Epithelial cell of proximal tubule (primary cell): ENCODE measurements at places on chromosomes 3 and 15.

DNA sequence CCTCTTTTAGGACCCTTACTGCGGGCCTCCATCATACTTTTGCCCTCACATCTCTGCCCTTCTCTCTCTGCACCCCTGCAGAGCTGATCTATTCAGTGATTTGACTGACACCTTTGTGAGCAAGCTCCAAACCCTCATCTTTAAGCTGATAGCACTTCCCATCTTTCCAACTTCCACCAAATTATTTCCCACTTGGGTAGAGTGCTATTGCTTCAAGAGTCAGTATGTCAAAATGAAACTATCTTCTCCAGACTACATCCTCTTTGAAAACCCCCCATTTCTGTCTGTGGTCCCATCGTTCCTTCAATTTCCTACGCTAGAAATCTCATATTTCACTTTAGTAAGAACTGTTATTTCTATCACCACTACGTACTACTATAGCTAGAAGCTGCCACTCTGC lies 19.7 kb downstream of the ZWILCH start:
- DNase-seq: no peak

GRCh38 chr3:20066850-20067617 lies 26.8 kb downstream of the KAT2B start:
- DNase-seq: no peak

- no peak for DNase-seq
Observed at GRCh38 chr15:88704791-88705768, 66.3 kb downstream of the ISG20 start.

DNA sequence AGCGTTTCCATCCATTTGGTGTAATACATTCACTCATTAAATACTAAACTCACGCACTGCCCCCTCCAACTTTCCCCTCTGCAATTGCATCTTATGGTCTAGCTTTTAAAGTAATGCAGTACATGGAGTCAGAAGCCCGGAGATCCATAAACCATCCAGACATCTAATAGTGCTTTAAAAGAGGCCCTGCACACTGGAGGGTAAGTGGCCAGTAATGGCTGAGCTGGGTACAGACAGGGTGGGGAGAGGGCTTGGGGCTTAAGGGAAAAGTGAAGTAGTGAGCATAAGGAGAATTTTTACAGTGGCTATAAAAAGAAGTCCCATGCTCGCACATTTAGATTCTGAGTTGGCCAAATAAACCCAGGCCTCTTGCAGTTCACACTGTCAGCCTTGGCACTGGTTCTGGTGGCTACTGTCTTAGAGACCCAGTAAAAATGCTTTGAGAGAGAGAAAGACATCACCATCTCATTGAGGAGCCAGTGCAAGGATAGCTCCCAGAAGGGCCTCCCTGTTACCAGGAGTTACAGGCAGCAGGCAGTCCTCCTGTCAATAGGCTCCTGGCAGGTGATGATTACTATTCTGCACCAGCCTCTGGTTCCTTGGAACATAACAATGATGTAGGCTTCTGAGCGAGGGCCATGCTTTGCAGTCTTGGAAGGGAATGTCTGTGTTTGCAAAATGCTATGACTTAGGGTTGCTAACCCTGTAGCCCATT lies 112.6 kb upstream of the NEO1 start:
- no peak for DNase-seq

- DNase-seq: no peak
Observed at GRCh38 chr15:76391847-76392246, 55.3 kb downstream of the ISL2 start.

DNA sequence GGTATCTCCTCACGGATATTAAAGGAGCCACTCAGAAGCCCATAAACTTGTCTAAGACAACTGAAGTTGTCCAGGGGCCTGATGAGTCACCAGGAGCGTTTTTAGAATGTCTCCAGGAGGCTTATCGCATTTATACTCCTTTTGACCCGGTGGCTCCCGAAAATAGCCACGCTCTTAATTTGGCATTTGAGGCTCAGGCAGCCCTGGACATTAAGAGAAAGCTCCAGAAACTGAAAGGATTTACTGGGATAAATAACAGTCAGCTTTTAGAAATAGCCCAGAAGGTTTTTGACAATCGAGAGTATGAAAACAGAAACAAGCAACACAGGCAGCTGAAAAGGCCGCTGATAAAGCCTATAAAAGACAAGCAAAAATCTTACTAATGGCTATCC lies 4.1 kb downstream of the DET1 start:
- no peak for DNase-seq

DNA sequence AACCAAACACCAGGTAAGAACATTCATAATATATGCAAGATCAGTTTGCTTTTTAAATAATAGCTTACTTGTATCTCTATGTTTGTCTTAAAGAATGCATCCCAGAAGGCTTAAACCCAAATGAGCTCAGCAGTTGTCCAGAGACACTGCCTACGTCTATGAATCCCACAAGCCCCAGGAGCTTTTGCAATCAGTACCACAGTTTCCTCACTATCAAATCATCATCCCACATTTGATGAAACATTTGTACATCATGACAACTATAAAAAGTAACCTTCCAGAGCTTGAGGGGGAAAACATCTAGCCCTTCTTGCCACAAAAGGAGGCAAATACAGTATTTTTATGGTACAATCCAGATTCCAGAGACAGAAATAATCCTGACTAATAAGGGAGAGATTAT lies 63.7 kb downstream of the ATP8B4 start:
- no peak for DNase-seq

DNA sequence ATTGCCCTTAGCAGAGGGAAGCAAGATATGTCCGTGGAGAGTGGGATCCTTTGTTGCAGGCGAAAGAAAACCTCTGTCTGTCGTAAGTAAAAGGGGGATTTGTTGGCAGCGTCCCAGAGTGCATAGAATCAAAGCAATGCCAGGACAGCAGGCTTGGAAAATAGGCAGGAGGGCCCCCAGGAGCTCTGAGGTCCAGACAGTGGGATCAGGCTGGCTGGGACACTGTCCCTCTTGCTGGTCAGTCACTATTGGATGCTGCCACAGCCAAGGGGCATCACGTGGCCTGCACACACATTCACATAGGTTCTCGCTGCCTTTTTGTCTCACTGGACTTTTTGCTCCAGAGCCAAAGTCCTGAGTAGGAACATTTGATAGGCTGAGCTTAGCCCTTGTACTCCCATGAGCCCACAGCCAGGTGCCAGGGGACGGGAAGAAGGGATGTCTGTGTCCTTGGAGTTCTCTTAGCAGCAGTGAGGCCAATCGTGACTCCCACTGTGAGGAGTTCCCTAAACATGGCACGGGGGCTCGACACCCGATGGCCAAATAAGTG lies 10.7 kb downstream of the MUC20 start:
- DNase-seq: no peak
